ENCODE measurements at places on chromosomes 2 and 18.

DNA sequence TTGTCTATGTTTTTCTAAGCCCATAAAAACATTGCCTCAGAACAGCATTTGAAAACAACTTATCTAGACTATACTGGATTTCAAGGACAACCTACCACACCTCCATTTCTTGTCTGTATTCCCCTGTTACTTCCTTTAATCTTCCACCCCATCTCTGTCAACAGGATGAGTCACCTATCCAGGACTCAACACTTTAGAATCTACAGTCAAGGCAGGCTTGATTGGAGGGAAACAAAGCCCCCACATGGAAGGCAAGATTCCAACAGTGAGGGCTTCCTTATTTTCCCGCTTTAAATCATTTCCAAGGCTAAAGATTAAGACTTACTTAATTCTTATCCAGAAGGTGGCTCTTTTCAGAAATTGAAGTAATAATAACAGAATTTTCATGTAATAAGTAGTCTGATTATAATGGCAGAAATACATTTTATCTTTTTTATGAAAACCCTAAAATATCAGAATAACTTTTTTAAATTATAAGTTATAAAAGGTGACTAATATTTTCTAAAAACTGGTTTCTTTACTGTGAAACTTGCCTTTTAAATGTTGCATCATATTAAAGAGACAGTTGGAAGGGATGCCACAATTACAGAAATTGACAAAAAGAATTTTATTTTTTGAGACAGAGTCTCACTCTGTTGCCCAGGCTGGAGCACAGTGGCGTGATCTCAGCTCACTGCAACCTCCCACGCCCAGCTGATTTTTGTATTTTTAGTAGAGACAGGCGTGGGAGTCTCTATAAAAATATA, 138.7 kb upstream of the CCDC150 start:
- no peak for DNase-seq

GRCh38 chr2:52386433-52387030, 1354.6 kb upstream of the NRXN1 start:
- no peak for DNase-seq

GRCh38 chr18:2409906-2410305, 161.4 kb downstream of the METTL4 start:
- no peak for DNase-seq

DNA sequence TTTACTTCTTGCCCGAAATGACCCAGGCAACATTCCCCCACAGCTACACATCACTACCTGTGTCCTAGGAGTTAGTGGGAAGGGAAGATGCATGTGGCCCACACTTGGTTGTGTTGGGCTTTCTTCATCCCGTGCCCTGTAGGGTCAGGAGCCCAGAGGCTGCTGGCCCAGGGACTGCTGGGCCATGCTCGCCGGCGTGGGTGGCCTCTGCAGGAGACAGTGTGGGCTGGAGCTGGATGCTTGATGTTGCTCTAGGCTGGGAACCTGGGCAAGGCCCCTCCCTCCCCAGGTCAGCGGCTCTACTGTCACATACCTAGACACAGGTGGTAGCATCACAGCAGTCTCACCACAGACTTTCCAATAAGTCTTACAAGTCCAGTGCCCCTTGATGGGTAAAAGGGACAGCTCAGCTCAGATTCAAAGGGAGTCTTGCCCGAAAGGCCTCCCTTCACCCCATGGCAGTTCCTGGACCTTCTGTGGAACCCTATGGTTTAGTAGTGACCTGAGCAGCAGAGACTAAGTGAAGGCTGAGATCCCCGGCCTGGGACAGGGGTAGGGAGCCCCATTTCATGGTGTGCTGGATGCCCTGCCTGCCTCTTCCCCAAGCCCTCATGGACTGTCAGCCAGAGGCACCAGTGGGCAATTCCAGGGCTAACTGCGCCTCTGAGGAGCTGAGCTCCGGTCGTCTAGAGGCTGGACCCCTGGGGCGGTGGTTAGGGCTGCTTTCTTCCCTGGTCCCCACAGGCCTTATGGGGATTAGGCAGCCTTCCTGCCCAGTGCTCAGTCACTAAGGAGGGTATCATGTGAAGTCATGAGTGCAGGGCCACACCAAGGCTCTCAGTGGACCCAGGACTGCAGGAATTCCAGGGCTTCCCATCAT, 45.4 kb upstream of the FAHD2A start:
- DNase-seq = no peak

GRCh38 chr2:161546635-161547034, 77.6 kb upstream of the SLC4A10 start:
- DNase-seq = no peak

GRCh38 chr2:42984617-42985016, 192.2 kb upstream of the HAAO start:
- DNase-seq = no peak

- DNase-seq = no peak
Measured at GRCh38 chr2:169172151-169172735, 102.9 kb downstream of the DHRS9 start.

DNA sequence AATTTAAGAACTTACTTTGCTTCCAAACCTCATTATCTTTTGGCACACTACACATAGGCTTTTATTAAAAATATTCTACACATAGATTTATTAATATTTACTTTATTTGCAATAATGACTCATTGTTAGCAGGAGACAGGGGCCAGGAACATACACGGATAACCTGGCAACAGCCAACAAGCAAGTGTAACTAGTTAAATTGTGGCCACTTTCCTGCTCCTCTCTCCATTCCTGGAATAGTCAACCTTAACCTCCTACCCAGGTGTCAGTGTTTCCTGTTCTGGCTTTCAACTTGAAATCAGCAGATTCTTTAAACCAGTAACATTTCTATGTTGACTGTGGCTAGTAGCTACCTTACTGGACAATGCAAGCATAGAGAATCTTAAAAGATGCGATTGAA, 26.5 kb downstream of the ACVR1 start:
- DNase-seq = no peak

GRCh38 chr2:96150007-96150640, 4.9 kb upstream of the DUSP2 start:
- no peak for DNase-seq

GRCh38 chr18:45349019-45349418, 266.3 kb upstream of the SLC14A2 start:
- DNase-seq = no peak

DNA sequence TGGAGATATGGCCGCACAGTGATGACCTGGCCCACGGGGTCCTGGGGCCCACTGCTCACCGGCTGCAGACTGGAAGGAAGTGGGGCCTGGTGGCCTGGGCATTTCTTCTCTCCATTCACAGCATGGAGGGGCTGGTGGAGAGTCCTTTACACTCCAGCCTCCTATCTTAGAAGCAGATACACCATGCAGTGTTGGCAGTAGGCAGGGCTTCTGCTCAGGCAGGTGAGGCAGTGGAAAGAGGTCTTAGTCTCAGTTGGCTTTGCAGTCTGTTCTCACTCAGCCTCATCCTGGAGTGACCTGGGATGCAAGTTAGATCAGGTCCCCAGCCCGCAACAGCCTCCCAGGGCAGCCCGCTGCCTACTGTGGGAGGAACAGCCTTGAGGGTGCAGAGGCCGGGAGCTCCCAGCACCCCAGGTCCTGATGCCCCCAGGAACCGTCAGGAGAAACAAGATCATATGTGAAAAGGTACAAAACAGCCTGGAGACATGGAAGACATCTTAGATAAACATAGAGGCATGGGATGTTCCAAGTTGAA, 45.8 kb upstream of the OTOS start:
- no peak for DNase-seq

DNA sequence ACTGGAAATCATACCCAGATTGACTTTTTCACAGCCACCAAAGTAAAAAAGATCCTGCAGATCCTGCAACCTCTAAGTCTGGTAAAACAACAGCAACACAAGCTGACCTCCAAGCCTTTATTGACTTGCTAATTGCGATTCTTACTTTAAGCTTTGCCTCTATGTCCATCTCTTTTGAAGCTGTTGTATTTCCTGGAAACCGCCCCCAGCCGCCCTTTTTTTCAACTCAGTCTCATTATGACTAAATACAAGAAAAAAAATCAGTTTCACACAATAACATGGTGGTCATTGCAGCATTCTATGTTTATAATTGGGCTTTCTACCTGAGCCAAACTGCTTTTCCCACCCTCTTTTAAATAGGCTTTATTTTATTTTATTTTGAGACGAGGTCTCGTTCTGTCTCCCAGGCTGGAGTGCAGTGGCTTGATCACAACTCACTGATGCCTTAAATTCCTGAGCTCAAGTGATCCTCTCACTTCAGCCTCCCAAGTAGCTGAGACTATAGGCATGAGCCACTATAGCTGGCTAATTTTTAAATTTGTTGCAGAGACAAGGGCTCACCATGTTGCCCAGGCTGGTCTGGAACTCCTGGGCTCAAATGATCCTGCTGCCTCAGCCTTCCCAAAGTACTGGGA, 76.2 kb downstream of the MOGAT1 start:
- no peak for DNase-seq

GRCh38 chr2:216803791-216804190, 56.1 kb downstream of the TNP1 start:
- no peak for DNase-seq

DNA sequence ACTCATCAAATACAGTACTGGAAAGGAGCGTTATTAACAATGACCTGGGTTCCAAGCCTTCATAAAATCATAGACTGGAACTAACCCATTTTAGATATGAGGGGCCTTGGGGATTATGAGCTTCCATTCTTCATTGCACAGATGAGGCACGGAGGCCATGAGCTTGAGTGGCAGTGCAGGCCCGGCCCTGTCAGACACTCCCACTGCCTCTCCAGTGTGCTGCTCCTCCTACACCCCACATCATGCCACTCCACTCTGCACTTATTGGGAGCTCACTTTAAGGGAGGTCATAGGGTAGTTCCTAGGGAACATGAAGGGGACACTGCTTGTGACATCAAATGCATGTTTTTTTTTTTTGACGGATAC, 77.9 kb downstream of the TSN start:
- DNase-seq = no peak
